Stimulated activated CD8-positive, alpha-beta memory T cell treated with anti-CD3 and anti-CD28 coated beads, Interleukin-4, amount 100 ng/mL, for 1 hour (primary cell): ENCODE measurements at places on chromosomes 1 and 21.

- DNase-seq: no peak
Measured at GRCh38 chr1:3067301-3067670, 1.7 kb upstream of the PRDM16 start.

- no peak for DNase-seq
Measured at GRCh38 chr1:32801096-32801715, 16.0 kb downstream of the YARS1 start.

- no peak for DNase-seq
Measured at GRCh38 chr21:39105341-39105765, 77.9 kb downstream of the PSMG1 start.

- no peak for DNase-seq
Measured at GRCh38 chr1:61391730-61392129, 309.4 kb downstream of the NFIA start.

- DNase-seq: no peak
Measured at GRCh38 chr1:24636661-24637357, 6.3 kb upstream of the SRRM1 start.

DNA sequence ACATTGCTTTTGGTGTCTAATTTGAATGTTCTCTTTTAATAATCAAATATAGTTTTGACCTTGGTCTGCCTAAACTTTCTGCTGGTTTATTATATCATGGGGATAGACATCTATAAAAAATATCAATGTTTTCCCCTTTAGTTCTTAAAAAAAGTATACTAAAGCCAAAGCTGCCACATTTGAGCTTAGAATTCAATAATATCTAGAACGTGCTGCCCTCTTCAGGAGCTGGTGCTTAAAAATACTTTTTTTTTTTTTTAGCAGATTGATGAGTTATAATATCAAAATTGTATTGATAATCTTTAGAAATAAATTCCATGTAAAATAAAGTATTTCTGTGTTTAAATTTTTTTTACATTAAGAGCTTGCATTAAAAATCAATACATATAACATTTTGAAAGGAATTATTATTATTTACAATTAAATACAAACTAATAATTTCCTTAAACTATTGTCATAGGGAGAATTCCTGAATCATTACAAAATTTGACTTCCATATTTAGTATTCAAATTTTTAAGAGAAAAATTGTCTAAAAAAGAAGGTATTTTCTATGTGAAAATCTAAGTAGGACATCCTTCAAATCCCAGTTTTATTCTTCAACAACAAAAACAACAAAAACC is 40.1 kb upstream of the ADGRL2 start:
- no peak for DNase-seq

DNA sequence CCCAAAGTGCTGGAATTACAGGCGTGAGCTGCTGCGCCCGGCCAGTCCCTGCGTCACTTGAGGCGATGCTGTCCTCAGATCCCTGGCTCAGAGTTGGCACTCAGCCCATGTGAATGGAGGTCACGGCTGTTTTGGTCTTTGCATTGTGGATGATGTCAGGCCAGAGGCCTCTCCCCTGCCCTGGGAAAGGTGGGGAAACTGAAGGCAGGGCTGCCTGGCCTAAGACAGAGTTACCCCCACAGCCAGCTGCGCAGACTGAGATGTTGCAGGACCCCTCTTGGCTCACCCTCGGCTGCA is 821 bp downstream of the MASP2 start:
- no peak for DNase-seq

- DNase-seq: no peak
Measured at GRCh38 chr1:33876970-33877650, 13.2 kb downstream of the HMGB4 start.

DNA sequence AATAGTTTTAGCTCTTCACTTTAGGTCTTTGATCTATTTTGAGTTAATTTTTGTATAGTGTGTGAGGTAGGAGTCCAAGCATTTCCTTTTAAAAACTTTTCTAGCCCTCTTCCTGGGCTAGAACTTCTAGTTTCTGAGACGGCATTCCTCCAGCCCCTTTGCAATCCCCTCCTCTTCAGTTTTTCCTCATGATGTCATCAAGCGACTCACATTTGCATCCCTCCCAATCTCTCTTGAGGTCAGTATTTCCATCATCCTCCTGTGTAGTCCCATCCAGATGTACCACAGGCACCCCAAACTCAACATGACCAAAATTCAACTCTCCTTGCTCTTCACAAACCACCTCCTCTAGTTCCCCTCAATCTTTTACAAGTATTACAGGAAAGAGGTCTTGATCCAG is 10.7 kb downstream of the HMGN2 start:
- no peak for DNase-seq

DNA sequence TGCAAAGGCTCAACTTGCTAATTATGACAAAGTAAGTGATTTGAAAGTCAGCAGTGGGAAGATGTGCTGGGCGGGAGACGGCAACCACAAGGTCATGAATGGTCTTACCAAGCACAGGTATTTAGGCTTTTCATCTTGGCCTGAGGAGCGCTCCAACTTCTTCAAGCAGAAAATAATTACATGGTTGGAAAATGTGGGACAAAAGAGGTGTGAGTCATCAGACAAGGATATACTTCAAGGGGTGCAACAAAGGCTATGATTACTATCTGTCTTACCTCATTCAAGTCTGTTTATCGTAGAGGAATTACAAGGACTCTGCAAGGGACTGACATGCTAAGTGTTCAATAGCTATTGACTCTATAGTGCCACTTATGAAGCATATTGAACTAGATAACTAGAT is 2005.7 kb downstream of the MRPL39 start:
- no peak for DNase-seq

GRCh38 chr1:230910755-230911117 is 42.4 kb upstream of the C1orf198 start:
- no peak for DNase-seq

DNA sequence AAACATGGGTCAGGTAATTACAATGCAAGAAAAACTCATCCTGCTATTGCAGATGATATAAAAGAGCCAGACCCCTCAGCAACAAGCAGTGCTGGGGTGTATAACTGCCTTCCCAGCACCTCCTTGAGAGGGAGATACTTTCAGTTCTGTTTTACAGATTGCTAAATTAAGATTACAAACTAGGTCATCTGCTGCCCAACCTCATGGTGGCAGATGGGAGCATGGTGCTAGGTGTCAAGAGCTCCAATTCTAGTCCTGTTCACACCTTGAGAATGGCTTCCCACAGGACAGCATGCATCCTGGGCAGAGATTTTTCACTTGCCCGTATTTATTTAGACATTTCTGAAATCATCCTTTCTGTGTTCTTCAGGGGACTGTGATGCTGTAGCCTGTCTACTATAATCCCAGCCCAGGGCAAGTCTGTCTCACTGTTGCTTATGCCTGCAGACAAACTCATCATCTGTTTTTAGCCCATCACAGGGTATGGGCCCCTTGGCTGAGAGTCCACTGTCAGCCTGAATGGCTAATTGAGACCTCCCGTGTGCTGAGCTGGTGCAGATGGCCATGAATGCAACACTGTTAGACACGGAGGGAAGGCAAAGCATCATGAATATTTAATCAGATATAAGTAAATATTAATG is 40.2 kb upstream of the PBX1 start:
- no peak for DNase-seq

DNA sequence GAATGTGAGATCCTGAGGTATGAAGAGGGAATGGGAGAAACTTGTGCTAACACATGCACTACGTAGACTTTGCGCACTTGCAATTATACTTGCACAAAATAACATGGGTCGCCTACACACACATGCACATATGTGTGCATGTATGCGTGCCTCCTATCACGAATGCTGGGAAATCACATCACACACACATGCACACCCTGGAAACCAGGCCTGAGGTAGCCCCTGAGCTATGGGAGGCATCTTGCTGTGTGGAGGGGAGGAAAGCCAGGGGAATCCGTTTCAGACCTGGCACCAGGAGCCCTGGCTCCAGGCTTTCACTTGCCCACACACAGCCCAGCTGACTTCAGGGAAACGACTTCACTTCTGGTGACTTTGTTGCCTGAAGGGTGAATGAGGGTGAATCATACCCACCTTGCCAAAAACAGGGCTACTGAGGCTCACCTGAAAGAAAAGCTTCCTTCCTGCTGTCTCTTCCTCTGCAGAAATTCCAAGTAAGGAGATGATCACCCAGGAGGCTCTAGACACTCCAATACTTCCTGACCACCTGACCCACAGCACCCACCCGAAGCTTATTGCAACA is 136.0 kb upstream of the NGF start:
- DNase-seq: no peak

DNA sequence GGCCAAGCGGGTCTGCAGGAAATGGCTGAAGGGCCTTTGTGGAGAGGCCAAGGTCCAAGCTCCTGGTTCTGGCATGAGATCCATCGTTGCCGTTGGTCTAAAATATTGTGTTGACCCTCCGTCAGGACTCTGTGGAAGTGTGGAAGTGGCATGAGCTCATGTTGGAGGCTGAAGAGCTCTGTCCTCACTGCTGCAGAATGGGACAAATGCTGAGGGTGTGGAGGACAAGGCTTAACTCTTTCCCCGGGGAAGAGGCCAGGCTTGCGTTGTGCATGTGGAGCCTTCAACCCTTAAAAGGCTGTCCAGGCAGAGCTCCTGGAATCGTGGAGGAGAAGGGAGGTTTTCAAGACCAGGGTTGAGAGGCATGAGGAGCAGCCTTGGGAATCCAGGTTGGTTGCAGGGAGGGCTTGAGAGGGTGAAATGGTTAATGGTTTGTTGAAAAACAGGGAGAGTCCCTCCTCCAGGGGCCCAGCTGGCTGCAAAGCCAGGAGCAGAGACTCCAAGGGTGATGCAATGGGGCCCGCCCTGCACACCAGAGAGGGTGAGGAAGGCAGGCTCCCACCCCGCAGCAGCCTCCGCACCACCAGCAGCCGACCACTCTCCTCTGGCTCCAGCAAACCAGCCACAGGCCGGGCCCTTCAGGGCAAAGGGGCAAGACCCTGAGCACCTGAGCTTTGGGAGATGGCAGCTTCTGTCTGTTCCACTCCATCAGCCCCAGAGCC is 6.7 kb upstream of the AHCYL1 start:
- DNase-seq: no peak

GRCh38 chr1:94543001-94543400 is 1.4 kb upstream of the F3 start:
- no peak for DNase-seq

- DNase-seq: no peak
Measured at GRCh38 chr1:31660871-31661455, 16.3 kb upstream of the PEF1 start.

DNA sequence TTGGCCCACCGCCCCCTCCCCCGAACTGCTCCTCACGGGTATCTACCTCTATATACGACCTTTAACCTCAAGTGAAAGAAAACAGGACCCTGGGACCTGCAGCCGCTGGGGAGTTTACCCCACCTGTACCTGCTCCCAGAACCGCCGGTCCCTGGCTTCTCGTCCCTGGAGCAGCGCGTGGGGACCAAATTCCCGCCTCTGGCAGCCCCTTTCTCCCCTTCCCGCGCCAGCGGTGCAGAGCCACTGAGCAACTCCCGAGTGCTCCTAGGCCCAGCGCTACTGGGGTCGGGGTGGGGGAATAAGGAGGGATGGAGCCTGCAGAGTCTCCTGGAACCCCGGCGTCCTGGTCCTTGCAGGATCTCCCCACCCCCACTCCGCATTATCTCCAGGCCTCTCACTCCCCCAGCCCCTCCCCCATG is 1.6 kb downstream of the SYT6 start:
- DNase-seq: no peak

DNA sequence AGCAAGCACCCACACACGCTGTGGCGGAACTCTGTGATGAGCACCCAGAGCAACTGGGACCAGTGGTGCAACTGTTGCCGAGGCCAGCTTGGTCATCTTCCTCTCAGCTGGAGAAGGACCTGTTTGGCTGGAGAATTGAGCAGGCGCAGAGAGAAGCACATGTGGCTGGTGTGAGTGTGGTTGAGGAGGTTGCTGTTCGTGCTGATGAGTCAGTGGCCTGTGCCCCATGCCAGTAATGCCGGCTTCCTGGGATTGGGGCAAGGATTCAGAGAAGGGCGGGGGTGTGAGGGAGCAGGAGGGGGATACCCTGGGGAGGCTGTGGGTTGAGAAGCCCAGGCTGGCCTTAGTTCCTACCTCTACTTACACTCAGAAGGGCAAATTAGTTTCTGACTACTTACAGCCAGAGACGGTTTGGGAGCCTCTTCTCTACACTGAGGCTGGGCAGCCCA is 57.5 kb upstream of the EPS8L3 start:
- DNase-seq: no peak

DNA sequence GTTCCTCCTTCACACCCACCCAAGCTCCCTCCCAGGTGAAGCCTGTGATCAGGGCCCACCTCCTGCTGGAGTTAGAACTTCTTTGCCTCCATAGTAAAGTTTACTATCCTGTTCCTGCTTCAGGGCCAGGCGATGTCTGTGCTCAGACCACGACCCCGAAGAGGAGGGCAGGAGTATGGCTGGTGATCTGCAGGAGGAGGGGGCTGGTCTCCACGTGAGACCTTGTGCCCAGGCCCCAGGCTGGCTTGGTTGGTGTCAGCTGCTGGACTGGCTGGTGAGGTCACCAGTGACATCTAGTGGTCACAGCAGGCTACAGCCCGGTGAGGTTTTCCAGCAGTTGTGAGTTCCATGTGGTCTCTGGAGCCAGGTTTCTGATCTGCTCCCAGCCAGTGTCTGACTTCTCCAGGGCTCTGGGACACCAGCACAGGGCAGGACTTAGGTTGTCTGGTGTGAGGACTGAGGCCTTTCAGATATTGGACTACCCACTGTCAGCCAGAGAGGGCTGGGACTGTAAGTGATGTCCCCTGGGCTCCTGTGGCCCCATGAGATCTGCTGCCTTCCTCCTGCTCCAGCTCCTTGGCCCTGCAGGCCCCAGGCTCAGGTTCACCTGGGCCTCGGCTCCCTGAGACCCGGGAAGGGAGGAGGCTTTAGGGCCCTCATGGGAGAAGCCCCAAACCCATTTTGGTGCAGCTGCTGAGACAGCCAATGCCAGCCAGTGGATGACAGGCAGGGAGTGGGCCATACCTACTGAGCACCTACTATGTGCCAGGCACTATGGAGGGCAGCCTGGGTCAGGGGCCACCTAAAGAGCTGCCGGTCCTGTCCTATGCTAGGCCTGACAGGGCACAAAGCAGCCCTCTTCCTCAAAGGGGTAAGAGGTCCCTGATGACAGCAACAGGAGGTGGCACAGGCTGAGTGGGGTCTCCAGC is 6.0 kb upstream of the UBL4B start:
- peak; percentile 20 for DNase-seq

DNA sequence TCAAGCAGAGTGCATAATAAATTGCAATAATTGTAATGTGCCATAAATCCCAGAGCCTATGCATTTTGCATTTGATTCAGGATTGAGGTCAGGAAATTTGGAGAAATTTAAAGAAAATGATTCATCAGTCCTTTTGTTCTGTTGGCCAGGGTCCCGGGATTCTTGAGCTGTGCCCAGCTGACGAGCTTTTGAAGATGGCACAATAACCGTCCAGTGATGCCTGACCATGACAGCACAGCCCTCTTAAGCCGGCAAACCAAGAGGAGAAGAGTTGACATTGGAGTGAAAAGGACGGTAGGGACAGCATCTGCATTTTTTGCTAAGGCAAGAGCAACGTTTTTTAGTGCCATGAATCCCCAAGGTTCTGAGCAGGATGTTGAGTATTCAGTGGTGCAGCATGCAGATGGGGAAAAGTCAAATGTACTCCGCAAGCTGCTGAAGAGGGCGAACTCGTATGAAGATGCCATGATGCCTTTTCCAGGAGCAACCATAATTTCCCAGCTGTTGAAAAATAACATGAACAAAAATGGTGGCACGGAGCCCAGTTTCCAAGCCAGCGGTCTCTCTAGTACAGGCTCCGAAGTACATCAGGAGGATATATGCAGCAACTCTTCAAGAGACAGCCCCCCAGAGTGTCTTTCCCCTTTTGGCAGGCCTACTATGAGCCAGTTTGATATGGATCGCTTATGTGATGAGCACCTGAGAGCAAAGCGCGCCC is 8.7 kb downstream of the PROX1 start:
- DNase-seq: no peak

GRCh38 chr1:231053493-231054162 is 13.6 kb upstream of the FAM89A start:
- DNase-seq: no peak
